ENCODE measurements at places on chromosomes 1 and 21.

GRCh38 chr1:41578712-41579335 lies 94.3 kb upstream of the EDN2 start:
- peak; percentile 36 for DNase-seq

- DNase-seq = no peak
These were observed 11.0 kb downstream of the AGTRAP start for GRCh38 chr1:11746795-11747487.

DNA sequence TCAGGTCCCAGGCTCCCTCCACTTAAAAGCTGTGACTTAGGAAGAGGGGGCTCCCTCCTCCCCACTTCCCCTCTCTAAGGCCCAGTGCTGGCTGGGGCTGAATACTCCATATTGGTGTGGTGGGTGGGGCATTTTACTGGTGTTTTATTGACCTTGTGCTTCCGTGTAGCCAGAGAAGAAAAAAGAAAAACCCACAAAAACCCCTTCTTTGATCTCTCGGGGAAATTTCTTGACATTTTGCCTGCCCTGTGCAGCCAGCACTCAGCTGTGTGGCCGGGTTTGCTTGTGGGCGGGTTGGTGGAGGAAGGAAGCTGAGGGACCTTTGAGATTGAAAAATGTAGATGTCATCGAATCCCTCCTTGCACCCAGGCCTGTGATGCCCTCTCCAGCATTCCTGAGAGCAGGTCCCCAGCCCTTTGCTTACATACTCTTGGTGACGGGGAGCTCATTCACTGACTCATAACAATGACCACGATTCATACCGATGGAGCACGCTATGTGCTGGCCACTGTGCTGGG lies 24.8 kb downstream of the TNFRSF8 start:
- no peak for DNase-seq

- DNase-seq = no peak
These were observed 1899.9 kb downstream of the NCAM2 start for GRCh38 chr21:22898051-22898665.

- peak; percentile 91 for DNase-seq
These were observed 144.0 kb downstream of the KIF26B start for GRCh38 chr1:245298781-245299180.

DNA sequence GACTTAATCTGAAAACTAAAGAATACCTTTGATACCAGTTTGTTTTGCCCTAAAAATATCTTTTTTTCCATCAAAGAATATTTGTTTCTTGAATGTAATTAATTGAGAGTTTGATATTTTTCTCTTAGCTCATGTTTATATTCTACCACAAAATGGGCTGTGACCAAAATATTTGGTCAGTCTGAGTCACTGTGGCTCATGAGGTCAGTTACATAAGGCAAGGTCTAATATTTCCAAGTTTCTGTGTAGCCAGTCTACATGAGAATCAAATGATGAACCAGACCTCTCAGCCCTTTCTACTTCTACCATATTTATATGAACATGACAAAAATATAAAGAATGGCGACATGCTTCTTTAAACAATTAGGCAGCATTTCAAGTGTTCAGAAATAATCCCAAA lies 83.0 kb upstream of the IVNS1ABP start:
- DNase-seq = no peak

- no peak for DNase-seq
These were observed 282.5 kb downstream of the RGS7 start for GRCh38 chr1:241074507-241074906.

GRCh38 chr1:204615881-204616280 lies 69.7 kb downstream of the LRRN2 start:
- no peak for DNase-seq

GRCh38 chr1:169680377-169681019 lies 30.9 kb downstream of the SELL start:
- no peak for DNase-seq

- DNase-seq = no peak
These were observed 64.8 kb downstream of the MORN1 start for GRCh38 chr1:2326524-2326923.

DNA sequence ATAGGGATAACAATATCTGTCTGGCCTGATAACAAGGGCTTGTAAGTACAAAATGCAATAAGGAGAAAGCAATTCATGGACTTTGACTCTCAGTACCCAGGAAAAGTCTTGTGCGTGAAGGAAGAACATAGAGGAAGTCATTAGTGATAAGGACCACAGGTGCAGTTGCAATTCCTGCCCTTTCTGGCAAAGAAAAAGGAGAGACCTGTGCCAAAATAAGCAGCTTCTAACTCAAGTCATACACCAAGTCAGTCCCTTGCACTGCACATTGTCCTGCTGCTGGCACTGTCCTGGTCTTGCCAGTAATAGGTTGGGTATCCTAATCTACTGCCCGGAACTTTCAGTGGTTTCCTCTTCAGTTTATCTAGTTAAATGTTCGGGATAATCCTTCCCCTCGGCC lies 14.8 kb upstream of the SOD1 start:
- peak; percentile 41 for DNase-seq

Measured in LNCaP clone FGC (cell line).